GM06990 (cell line): ENCODE measurements at places on chromosomes 11 and 22.

DNA sequence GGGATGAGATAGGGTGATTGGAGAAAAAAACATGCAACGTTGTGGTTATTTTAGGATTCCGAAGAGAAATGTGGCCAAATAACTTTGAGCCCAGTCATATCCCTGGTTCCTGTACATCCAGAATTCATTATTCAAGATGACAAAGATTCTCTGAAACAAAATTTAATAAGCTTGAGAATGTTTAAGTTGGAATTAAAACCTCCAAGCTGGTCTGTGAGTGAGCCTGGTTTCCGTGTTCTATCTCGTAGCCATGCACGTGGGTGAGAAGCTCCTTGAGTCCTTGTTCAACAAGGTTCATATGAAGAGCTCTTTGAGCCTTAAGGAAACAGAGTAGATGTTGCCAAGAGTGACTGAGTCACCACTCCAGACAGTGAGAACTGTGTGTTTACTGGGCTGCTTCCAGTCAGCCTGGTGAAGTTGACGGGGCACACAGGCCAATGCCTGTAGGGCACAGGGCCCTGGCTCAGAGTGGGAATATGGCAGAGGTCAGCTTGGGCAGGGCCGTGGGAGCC lies 206.5 kb downstream of the NAV2 start:
- DNase-seq: no peak

DNA sequence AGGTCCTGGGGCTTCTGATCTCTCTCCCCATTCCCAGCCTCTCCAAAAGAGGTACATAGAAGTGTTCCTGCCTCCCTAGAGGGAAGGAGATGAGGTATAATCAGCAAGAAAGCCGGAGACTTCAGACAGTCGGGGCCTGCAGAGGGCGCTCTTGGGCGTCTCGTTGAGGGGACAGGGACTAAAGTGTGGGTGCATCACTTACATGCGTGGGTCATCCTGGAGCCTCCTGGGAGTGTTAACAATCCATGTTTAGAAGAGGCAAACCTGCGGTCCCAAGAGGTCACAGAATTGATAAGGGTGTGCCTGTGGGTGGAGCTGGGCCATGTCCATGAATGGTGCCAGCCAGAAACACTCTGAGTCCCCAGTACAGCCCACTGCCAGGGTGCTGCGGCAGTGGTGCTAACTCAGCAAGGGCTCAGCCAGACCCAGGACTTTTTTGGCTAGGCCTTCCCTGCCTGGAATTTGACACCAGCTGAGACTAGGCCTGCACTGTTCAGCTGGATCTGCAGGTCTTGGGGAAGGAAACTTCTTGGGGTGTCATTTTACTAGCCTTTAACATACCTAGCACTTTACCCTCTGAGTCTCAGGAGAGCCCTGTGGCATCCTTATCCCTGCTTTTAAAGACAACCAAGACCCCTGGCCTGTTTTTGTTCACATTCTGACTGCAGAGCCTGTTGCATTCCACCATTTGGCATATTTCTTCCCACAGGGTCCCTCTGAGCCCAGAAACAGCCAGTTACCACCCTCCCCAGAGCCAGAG lies 5.5 kb downstream of the YDJC start:
- no peak for DNase-seq

DNA sequence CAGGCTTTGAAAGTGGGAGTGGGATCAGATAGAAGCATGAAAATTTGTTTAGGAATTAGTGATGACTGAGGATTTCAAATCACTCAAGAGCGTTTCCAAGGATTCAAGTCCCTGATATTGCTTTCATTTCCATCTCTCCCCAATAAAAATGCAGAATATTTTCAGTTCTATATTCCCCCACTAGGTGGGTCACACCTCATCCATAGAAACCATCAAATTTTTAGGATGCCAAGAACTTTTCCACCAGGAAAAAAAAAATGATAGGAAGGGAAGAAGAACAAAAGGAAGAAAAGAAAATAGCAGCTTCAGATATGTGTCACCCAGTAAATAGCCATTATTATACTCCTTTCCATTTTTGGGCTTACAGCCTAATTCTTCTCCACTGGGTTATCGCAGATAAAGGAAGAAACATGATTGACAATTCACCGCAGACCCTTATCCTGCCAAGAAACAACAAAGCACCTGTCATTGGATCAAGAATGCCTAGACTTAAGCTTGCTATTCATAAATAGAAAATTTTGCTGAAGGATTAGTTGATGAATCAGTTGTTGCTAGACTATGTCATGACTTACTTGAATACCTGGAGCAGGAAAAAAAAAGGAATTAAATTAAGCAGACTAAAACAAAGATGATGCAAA lies 30.3 kb upstream of the OR10D3 start:
- no peak for DNase-seq

DNA sequence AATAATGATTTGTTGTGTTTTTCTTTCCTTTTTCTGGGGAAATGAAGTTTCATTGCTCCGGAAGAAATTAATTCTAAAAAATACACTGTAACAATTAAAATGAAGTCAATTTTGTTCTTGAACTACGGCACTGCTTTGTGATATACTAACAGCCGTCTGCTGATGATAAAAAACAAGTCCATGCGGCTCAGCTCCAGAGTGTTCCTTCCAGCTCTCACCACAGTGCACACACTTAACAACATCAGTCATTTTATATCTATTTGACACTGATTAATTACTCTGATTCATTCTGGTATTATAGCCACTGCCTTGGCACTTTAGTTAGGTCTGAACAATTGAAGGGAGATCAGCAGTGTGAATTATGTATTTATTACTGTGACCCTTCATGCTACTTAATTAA lies 97.4 kb upstream of the SLC6A5 start:
- DNase-seq: no peak

DNA sequence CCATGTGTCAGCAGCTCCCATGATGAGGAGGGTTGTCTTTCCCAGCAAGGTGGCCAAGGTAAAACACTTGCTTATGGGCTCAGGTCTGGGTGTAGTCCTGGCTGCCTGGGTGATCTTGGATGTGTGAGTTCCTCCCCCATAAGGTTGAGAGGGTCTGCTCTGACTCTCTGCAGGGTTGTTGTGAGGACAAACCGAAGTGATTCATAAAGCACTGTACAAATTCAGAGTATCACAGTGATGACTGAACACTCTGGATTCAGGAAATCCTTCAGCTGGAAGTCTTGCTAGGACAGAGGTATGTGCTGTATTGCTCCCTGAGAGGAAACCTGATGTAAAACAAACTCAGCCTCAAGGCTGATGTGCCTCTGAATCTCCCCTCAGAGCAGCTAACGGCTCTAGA lies 220.9 kb upstream of the PITPNB start:
- DNase-seq: no peak

GRCh38 chr11:76673176-76674142 lies 2.9 kb upstream of the LRRC32 start:
- DNase-seq: no peak

- no peak for DNase-seq
Measured at GRCh38 chr11:77101043-77101537, 1.6 kb upstream of the OMP start.

- no peak for DNase-seq
Measured at GRCh38 chr11:12827929-12828812, 153.9 kb downstream of the TEAD1 start.

DNA sequence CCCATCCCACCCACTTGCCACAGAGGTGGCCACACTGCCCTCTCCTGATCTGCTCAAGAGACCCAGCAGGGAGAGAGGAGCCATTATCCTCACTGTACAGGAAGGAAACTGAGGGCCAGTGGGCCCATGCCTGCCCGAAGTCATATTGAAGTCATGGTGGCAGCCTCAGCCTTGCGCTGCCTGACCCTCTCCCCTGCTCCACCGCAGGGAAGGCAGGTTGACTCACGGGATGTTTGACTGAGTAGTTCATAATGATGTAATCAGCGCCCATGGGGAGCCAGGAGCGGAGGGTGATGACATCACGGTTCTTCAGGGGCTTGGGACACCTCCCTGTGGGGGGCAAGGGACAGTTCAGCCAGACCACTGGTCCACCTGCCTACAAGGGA lies 6.1 kb upstream of the ARAP1 start:
- DNase-seq: no peak

DNA sequence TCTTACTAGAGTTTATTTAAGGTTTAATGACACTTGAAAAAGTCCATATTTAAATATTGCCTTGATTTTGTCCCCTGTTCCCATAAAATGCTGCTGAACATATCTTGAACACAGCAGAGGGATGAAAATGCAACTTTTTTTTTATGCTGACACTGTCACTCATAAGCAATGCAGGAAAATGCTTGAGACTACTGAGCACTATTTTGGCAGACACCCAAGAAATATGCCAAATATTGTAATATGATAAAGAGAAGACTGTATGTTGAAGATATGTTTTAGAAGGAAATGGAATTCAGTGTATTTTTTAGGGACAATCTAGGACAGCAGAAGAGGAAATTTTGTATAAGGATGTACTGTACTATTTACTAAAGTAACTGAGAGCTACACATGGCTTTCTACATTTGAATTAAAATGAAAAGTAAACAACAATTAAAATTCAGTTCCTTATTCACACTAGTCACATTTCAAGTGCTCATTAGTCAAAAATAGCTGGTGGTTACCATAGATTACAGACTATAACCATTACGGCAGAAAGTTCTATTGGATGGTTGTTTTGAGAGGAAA lies 58.6 kb downstream of the LRRC4C start:
- DNase-seq: no peak
